ENCODE measurements at places on chromosomes 6 and 20.

DNA sequence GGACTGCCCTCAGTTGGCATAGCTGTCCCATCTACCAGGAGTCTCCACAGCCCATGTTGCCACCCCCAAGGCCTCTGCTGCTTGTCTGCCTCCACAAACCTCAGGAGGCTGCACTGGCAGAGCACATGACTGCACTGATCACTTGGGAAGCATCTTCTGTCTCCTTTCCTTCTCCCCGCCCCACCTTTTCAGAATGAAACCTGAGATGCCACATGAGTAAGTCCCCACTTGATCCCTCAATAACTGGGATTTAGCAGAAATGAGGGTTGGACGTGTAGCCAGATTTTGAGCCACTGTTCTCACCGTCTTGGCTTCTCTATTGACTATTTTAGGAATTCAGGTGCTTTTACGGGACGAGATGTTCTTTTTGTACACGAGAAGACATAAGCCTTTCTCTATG, 328.4 kb downstream of the CDC5L start:
- no peak for DNase-seq

DNA sequence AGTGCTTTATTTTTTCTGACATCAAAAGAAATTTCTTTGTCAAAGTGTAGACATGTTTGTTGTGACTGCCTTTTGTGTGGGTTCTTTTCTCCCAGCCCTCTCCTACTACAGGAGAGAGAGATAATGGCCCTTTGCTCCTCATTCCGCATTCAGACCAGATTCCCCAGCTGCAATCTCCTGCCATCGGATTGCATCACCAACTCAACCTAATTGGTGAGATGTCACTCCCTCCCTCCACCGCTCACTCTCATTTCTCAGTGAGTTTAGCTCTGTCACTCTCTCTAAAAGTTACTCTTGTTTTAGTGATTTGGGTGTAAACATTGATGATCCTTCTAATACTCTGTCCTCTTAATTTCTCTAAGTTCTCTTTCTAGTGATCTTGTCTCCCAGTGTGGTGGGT, 22.7 kb downstream of the UTRN start:
- no peak for DNase-seq

DNA sequence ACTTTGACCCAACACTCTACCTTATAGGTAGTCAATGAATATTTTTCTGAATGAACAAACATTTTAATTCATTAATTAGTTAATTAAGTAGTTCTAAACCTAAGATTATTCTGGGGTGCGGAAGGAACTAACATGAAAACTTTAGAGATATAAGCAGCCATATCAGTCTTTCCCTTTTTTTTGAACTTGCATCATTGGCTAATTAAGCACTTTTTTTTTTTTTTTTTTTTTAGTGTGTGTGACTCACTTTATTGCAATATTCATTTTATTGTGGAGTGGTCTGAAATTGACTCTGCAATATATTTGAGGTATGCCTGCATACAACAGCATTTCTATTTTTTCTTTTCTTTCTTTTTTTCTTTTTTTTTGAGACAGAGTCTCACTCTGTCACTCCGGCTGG, 21.8 kb upstream of the AMD1 start:
- DNase-seq: no peak

DNA sequence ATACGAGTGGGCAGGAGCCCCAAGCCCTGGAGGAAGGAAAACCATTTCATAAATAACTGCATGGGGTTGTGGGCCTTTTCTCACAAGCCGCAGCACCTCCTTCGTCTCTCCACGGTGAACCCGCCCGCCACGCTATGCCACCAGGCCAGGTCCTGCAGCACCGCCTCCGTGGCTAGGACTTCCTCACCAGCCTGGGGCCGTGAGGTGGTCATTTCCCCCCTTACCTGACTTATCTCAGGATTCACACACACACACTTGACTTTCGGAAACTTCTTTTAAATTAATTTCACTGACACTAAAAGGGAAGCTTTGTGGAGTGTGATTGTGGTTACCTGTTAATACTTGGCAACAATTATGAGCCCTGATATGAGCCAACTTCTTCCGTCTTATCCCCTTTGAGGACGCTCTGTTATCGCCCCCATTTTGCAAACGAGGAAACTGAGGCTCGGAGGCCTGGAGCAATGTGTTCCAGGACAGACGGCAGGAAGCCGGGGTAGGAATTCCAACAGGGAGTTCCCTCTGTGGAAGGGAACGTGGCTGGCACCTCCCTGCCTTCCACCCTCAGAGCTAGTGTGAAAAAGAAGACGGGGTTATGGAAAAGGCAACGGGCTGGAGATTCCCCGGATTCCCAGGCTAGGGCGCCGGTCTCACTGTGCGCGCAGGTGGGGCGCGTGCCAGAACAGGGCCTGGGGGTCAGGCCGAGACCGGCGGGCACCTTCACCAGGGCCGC, 817 bp upstream of the SLCO4A1 start:
- DNase-seq: no peak

- DNase-seq: no peak
Measured at GRCh38 chr6:132072831-132073230, 121.7 kb upstream of the CCN2 start.

DNA sequence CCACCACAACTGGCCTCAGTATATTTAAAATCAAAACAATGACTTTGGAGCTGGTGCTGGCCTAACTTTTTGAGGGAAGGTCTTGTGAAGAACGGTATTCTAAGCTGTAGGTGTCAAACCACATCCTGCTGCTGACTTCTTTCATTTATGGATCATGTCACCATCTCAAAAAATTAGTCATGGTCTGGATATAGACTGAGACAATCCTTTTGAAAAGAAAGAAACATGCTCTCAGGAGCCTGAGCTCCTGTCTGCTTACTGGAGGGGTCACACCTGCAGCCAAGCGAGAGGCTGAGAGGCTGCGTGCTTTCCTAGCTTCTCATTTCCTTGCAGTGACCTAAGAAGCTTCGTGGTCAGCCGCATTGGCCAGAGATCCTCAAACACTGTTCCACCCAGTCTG, 55.2 kb downstream of the TIAM2 start:
- no peak for DNase-seq

DNA sequence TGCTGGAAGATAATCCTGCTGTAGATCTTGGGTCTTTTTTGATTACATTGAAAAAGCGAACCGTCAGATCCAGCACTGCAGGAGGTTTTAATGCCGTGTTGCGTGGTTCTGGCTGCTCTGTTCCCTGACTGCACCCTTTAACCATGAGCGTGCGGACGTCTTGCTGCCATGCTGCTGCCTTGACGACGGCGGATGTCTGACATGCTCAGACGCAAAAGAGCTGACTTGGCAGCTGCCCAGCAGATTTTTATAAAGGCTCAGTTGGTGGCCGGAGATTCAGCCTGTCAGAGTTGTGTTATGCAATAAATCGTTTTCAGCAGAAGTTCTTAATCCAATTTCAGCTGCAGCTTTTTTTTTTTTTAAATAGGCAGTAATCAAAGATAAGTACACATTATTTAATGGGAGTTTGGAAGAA, 119.4 kb downstream of the JARID2 start:
- DNase-seq: peak; percentile 10

GRCh38 chr20:11159728-11160127, 485.9 kb upstream of the JAG1 start:
- no peak for DNase-seq

GRCh38 chr20:21356386-21356785, 40.9 kb downstream of the NKX2-4 start:
- no peak for DNase-seq
